ENCODE measurements at places on chromosomes 3 and 15. TPM values are rescaled to one million over a fixed set of nuclear protein-coding genes. Genes with fewer than 3 reads are reported as not detected.

- DNase-seq = peak; percentile 15
- H3K27ac ChIP-seq = no peak overlapping the region
- H3K4me1 ChIP-seq = peaks cover 10% of the 10 kb centered on the region
- H3K4me3 ChIP-seq = peak overlapping the region; percentile 85
These were observed 539 bp upstream of the MGLL start for GRCh38 chr3:127822682-127823425.

GRCh38 chr3:150759319-150759718 is 3.6 kb downstream of the SIAH2 start:
- peaks cover 67% of the 10 kb centered on the region for H3K4me1 ChIP-seq
- H3K4me3 ChIP-seq = peak overlapping the region; percentile 94
- H3K36me3 ChIP-seq = peaks cover 28% of the 10 kb centered on the region
- H3K27ac ChIP-seq = peak overlapping the region; percentile 100

GRCh38 chr3:52176951-52177700 is 20.8 kb upstream of the ALAS1 start:
- H3K4me3 ChIP-seq = no peak overlapping the region
- no peaks in the 10 kb centered on the region for H3K4me1 ChIP-seq
- no peak for DNase-seq
- H3K27me3 ChIP-seq = no peaks in the 10 kb centered on the region
- H3K36me3 ChIP-seq = no peaks in the 10 kb centered on the region

DNA sequence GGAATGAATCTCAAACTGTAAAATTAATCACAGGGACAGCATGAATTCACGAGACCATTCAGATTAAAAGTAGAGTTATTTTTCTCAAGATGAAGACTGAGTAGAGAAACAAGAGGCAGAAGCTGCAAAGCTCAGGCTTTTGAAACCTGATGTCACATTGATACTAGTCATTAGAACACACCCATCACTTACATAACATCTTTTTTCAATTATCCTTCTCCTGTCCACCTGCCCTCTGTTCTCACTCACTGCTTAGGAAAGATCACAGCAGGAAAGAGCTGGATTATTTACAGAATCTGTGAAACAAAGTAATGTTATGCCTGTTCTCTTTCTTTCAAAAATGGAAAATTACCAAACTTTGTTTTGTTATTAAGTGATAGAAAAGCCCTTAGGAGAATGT is 72.0 kb upstream of the CDAN1 start:
- H3K4me3 ChIP-seq = no peak overlapping the region
- H3K27ac ChIP-seq = no peak overlapping the region
- no peaks in the 10 kb centered on the region for H3K27me3 ChIP-seq
- H3K36me3 ChIP-seq = no peaks in the 10 kb centered on the region
- H3K4me1 ChIP-seq = no peaks in the 10 kb centered on the region
- DNase-seq = no peak

- no peak overlapping the region for H3K27ac ChIP-seq
- no peaks in the 10 kb centered on the region for H3K27me3 ChIP-seq
- H3K4me3 ChIP-seq = no peak overlapping the region
- no peaks in the 10 kb centered on the region for H3K4me1 ChIP-seq
- DNase-seq = no peak
- H3K36me3 ChIP-seq = no peaks in the 10 kb centered on the region
These were observed 732.2 kb downstream of the NAALADL2 start for GRCh38 chr3:175591375-175591774.

OCA2 gene
- total RNA-seq = 0.14 TPM

MCF2L2 gene
- 7.6 TPM for total RNA-seq

CHRD gene
- not detected for total RNA-seq

PRRT3 gene
- total RNA-seq = 7.9 TPM

- no peak for DNase-seq
- H3K27me3 ChIP-seq = peaks cover 9% of the 10 kb centered on the region
- no peak overlapping the region for H3K27ac ChIP-seq
- H3K4me1 ChIP-seq = no peaks in the 10 kb centered on the region
These were observed 90.9 kb upstream of the RNU6-1 start for GRCh38 chr15:67930720-67931119.

DNA sequence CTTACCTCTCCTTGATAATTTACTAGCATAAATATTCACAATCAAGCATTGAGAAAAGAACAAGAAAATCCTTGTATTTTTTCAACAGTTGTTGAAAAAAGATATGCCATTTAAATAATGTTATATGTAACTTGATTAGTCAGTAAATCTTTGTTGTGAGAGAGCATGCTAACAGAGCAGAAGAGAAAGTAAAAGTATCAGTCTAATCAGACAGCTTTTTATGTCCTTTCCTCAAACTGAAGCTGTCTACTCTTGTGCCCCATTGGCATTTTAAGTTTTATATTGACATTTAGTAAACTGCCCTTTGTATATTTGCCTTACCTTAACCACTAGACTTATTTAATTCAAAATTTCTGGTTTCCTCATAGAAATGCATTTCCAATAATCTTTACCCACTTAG is 668.7 kb downstream of the OTOL1 start:
- H3K27ac ChIP-seq = no peak overlapping the region
- no peaks in the 10 kb centered on the region for H3K36me3 ChIP-seq
- no peaks in the 10 kb centered on the region for H3K4me1 ChIP-seq

GRCh38 chr15:30984118-30984517 is 7.3 kb downstream of the MTMR10 start:
- no peak overlapping the region for H3K4me3 ChIP-seq
- H3K4me1 ChIP-seq = peaks cover 50% of the 10 kb centered on the region

DNA sequence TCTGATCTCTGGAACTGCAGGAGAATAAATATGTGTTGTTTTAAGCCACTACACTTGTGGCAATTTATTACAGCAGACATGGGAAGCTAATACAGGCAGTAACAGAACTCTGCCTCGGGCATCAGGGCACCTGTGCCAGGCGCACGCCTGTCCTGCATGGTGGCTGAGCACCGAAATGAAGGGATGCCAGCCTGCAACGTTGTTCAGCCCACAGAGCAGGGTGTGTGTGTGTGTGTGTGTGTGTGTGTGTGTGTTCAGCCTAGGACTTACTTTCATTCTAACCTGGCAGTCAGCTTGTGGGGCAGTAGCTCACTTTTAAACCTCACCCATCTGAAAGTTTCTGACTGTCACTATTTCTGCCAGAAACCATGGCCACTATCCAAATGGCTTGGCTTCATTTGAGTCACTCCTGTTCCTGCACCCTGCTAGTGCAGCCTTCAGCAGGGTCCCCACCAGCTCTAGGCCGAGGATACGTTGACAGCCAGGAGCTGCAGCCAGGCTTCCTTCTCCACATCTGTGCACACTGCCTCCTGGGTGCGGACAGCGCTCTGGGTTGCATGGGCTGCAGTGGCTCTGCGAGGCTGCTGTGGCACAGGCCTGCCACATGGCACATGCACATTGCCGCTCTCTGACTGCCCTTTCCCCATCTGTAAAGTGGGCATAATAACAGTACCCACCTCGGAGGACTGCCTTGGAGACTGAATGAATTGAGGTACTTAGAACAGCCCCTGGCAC is 4.5 kb downstream of the UROC1 start:
- H3K27ac ChIP-seq = no peak overlapping the region
- H3K4me3 ChIP-seq = no peak overlapping the region
- H3K36me3 ChIP-seq = no peaks in the 10 kb centered on the region
- no peaks in the 10 kb centered on the region for H3K27me3 ChIP-seq

SUCNR1 gene
- total RNA-seq = 0.05 TPM

GRCh38 chr3:72924055-72924454 is 36.2 kb downstream of the GXYLT2 start:
- no peaks in the 10 kb centered on the region for H3K4me1 ChIP-seq
- no peaks in the 10 kb centered on the region for H3K27me3 ChIP-seq
- no peak for DNase-seq

GRCh38 chr3:159149633-159150032 is 347.8 kb downstream of the MFSD1 start:
- no peaks in the 10 kb centered on the region for H3K36me3 ChIP-seq
- no peak for DNase-seq
- H3K4me1 ChIP-seq = no peaks in the 10 kb centered on the region
- no peaks in the 10 kb centered on the region for H3K27me3 ChIP-seq
- no peak overlapping the region for H3K27ac ChIP-seq

LARP6 gene
- 0.74 TPM for total RNA-seq

GRCh38 chr3:56894881-56895431 is 93.2 kb upstream of the ARHGEF3 start:
- H3K27ac ChIP-seq = no peak overlapping the region
- no peaks in the 10 kb centered on the region for H3K27me3 ChIP-seq
- H3K4me1 ChIP-seq = peaks cover 74% of the 10 kb centered on the region
- peak overlapping the region; percentile 72 for H3K4me3 ChIP-seq
- H3K36me3 ChIP-seq = no peaks in the 10 kb centered on the region
- DNase-seq = no peak

GRCh38 chr15:47885920-47886319 is 168.6 kb downstream of the SEMA6D start:
- H3K4me3 ChIP-seq = no peak overlapping the region
- H3K36me3 ChIP-seq = no peaks in the 10 kb centered on the region
- H3K27ac ChIP-seq = no peak overlapping the region
- no peaks in the 10 kb centered on the region for H3K27me3 ChIP-seq
- no peak for DNase-seq

DNA sequence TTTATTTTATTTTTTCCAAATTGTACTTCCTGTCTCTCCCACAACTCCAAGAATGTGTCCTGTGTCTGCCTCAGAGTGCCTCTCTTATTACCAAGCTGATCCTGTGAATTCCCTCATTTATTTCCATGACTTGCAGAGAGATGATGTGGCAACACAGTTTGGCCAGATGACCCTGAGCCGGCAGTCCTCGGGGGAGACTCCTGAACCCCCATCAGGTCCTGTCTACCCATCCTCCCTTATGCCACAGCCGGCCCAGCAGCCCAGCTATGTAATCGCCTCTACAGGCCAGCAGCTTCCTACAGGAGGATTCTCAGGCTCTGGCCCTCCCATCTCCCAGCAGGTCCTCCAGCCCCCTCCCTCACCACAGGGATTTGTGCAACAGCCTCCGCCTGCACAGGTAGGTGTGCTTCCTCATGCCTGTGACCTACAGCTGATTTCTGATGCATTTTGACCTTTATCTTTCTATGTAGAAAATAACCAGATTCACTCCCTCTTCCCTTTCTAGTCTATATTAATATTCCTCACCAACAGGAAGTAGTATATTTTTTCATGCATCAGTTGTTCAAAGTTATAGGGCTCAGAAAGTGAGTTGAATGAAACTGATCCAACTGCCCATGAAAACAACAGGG is 100.0 kb downstream of the ARPP21 start:
- no peaks in the 10 kb centered on the region for H3K27me3 ChIP-seq
- no peak overlapping the region for H3K4me3 ChIP-seq
- H3K4me1 ChIP-seq = no peaks in the 10 kb centered on the region
- no peak for DNase-seq

DNA sequence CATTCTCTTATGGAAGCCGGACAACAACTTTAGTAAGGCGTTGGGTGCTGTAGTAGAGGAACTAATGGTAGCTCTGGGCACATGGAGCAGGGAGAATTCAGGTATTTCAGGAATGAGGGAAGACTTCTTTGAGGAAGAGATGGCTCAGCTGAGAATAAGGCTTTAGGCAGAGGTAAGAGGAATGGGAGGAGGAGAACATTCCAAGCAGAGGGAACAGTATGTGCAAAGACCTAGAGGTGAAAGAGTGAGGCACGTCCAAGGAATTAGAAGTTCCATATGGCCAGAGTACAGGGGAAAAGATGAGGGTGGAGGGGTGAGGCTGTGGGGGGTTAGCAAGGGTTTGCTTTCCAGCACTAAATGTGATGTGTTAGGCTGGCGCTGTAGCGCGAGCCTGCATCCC is 1.6 kb upstream of the SV2B start:
- DNase-seq = no peak
- H3K4me3 ChIP-seq = peak overlapping the region; percentile 6
- H3K27ac ChIP-seq = no peak overlapping the region
- H3K4me1 ChIP-seq = peaks cover 17% of the 10 kb centered on the region

LOXL1 gene
- total RNA-seq = 2.5 TPM

DNA sequence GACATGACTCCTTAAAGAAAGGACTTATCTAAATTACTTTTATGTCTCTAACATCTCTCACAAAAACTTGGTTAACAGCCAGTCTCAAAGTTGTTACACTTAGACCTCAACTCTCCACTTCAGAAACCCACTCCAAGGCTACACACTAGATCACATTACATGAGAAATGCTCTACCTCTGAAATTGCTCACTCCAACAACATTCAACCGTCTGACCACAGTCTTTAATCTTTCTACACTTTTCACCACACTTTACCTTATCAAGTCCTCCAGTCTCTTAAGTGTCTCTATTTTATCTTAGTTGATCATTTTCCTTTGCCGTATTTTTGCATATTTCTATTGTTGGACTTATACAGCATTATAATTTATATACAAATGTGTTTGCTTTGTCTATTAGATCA is 5.8 kb downstream of the SLC12A6 start:
- H3K36me3 ChIP-seq = no peaks in the 10 kb centered on the region
- DNase-seq = no peak
- H3K27me3 ChIP-seq = no peaks in the 10 kb centered on the region
- peaks cover 97% of the 10 kb centered on the region for H3K4me1 ChIP-seq
- peak overlapping the region; percentile 16 for H3K4me3 ChIP-seq
- H3K27ac ChIP-seq = peak overlapping the region; percentile 86

USP50 gene
- not detected for total RNA-seq
